Renal cortical epithelial cell (primary cell): ENCODE measurements at places on chromosomes 5 and 9. TPM values are rescaled to one million over a fixed set of nuclear protein-coding genes. Genes with fewer than 3 reads are reported as not detected.

GRCh38 chr9:89940625-89941024, 335.8 kb downstream of the GADD45G start:
- DNase-seq = peak; percentile 20

- peak; percentile 95 for DNase-seq
Measured at GRCh38 chr5:73822989-73823339, 197.0 kb downstream of the ARHGEF28 start.

DNA sequence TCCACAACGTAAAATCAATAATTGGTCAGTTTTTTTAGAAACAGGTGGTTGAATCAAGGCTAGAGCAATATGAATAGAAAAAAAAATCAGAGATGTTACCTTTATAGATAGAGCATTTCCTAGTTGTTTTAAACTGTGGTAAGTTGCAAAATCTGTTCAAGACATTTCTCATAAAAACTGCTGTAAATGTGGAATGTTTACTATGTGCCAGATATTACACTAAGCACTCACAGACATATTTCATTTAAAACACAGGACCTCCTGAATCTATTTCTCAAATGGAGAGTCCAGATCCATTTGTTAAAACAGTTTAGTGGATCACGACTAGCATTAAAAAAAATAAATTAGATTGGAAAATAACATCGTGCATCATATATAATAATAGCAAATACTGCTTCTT, 570.0 kb upstream of the ZNF608 start:
- no peak for DNase-seq

- DNase-seq = peak; percentile 60
Measured at GRCh38 chr5:140591747-140592372, 27.2 kb downstream of the SLC35A4 start.

DNA sequence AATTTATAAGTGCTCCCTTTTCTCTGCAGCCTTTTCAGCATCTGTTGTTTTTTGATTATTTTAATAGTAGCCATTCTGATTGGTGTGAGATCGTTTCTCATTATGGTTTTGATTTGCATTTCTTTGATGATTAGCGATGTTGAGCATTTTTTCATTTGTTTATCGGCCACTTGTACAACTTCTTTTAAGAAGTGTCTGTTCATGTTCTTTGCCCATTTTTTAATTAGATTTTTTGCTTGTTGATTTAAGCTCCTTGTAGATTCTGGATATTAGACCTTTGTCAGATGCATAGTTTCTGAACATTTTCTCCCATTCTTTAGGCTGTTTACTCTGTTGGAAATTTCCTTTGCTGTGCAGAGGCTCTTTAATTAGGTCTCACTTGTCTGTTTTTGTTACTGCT, 46.3 kb downstream of the FYB1 start:
- no peak for DNase-seq

GRCh38 chr5:172373680-172374079, 80.6 kb downstream of the SH3PXD2B start:
- no peak for DNase-seq

DNA sequence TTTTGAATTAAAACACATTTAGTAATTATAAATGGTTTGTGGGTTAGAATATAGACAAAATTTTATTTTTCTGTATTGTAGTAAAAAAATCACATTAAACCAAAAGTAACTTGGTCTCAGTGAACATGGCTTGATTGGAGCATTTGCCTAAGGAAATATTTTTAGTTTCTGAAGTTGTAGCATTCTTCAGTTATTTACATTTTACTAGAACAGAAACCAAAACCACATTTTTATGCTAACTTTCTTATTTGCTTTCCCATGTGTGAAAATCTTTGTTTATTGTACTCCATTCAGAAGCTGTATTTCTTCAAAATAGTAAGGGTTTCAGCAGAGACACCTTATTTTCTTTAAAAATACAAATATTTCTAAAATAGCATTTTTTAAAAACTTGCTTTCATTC, 129.9 kb downstream of the SGCD start:
- DNase-seq = no peak

- no peak for DNase-seq
Measured at GRCh38 chr9:20930836-20931235, 100.6 kb downstream of the HACD4 start.

DNA sequence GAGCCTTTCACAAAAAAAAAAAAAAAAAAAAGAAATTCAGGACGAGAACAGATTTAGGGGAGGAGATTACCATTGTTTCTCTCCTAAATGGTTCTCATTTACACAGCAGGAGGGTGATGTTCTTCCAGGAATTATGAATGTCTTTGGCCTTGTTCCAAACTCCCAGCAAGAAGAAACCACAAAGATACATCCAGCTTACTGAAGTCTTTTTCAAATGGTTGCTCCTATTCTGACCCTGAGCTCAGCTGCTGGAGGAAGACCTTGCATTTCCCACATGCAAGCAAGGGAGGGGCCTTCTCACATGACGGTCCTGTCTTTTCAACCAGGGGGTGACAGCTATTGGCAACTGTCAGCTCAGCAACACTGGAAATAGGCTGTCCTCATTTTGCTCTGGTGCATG, 203.0 kb upstream of the VLDLR start:
- DNase-seq = peak; percentile 73

GRCh38 chr9:135244271-135245221, 157.1 kb downstream of the OLFM1 start:
- no peak for DNase-seq

DNA sequence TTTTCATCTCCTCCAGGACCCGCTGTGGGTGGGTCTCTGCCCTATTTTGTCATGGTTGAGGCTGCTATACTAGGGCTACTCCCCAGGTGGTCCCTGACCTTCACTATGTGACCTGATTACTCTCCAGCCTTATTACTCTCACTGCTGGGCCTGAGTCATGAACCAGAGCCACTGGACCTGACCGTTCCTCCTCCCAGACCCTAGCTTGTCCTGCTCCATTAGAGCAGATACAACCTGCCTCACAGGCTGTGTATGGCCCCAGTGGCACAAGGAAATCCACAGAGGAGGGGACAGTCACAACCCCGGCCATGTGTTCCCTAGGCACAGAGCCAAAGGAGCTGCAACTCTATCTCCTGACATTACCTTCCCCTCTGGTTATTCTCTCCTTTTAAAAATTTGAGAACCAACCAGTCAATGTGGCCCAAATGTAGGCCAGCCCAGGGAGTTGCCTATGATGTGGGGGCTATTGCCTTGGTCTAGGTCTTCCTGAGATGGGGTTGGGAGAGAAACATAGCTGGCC, 96.0 kb upstream of the FSTL4 start:
- DNase-seq = peak; percentile 9

- no peak for DNase-seq
Measured at GRCh38 chr5:164202338-164202737, 696.9 kb downstream of the MAT2B start.

PCDH1 gene
- 10.6 and 20.8 TPM in 2 replicates for total RNA-seq

SOWAHA gene
- 0.45 TPM in 1 of 2 replicates, not detected in the other for total RNA-seq

TSPAN17 gene
- 38.5 and 43.8 TPM in 2 replicates for total RNA-seq
